ENCODE measurements at places on chromosomes 5 and 9. TPM values are rescaled to one million over a fixed set of nuclear protein-coding genes. Genes with fewer than 3 reads are reported as not detected.

Gene PIP5K1B
- total RNA-seq, result not detected

Gene SPATA6L
- total RNA-seq, result 1.8 TPM

Gene MARCHF6
- 72.6 TPM for total RNA-seq

Gene CD14
- 0.40 TPM for total RNA-seq

Gene LCN12
- total RNA-seq, result not detected

Gene PCDHAC2
- total RNA-seq, result 1.8 TPM

Gene PCDHB10
- 0.22 TPM for total RNA-seq

Gene PCDHGA12
- 10.8 TPM for total RNA-seq

Gene SEMA5A
- 0.27 TPM for total RNA-seq

Gene SLC45A2
- not detected for total RNA-seq

Gene RAB14
- total RNA-seq, result 78.5 TPM

Gene BNC2
- total RNA-seq, result 39.6 TPM

Gene NFIL3
- total RNA-seq, result 7.9 TPM

Gene AK8
- 0.13 TPM for total RNA-seq

Gene BICD2
- total RNA-seq, result 43.8 TPM

Gene DCTN3
- total RNA-seq, result 62.6 TPM

Gene OTP
- not detected for total RNA-seq

Gene ADAMTSL2
- not detected for total RNA-seq

Gene F12
- total RNA-seq, result 1.7 TPM

Gene OR1Q1
- not detected for total RNA-seq

Gene IL33
- 45.9 TPM for total RNA-seq

Gene PRUNE2
- total RNA-seq, result 29.1 TPM

Gene GCNT4
- total RNA-seq, result 0.07 TPM

Gene ROPN1L
- 0.53 TPM for total RNA-seq

Gene KIF4B
- 0.29 TPM for total RNA-seq

Gene SLC4A9
- not detected for total RNA-seq

Gene TMEM252
- not detected for total RNA-seq

Gene DDX4
- not detected for total RNA-seq

Gene MAMDC4
- 1.9 TPM for total RNA-seq

Gene SPDL1
- 60.5 TPM for total RNA-seq

Gene RAD17
- total RNA-seq, result 24.7 TPM

Gene SLC6A19
- not detected for total RNA-seq

Gene PLAC8L1
- not detected for total RNA-seq

Gene MBLAC2
- 11.5 TPM for total RNA-seq

Gene STK32A
- total RNA-seq, result not detected

Gene HSPB3
- total RNA-seq, result not detected

Gene ACOT12
- total RNA-seq, result not detected

Gene GABRA1
- not detected for total RNA-seq
